Colonic mucosa (tissue), 4 donors: ENCODE measurements at places on chromosomes 5 and 9. TPM values are rescaled to one million over a fixed set of nuclear protein-coding genes. Genes with fewer than 3 reads are reported as not detected.

Gene SLC1A1
- 9.1 TPM for total RNA-seq

GRCh38 chr5:143244000-143244736 lies 159.3 kb downstream of the NR3C1 start:
- peak; percentile 37 for DNase-seq

DNA sequence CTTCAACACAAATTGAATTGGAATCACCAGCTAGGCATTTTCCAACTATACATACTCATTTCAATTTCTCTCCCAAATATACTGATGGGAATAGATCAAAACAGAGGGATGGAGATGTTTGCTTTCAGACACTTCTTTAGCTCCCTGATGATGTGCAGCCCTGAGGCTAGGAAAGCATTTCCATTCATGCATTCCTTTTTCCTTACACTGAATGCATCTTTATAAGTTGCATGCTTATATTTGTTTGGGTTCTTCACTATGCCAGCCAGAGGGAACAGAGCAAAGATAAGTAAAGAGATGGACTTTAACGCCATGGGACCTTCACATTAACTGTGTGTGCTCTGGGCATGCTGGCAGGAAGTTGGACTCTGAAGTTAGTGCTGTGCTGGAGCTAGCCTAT lies 696.5 kb upstream of the CDH9 start:
- DNase-seq = no peak

- no peak for DNase-seq
Observed at GRCh38 chr9:114798101-114798500, 7.7 kb downstream of the TNFSF15 start.

DNA sequence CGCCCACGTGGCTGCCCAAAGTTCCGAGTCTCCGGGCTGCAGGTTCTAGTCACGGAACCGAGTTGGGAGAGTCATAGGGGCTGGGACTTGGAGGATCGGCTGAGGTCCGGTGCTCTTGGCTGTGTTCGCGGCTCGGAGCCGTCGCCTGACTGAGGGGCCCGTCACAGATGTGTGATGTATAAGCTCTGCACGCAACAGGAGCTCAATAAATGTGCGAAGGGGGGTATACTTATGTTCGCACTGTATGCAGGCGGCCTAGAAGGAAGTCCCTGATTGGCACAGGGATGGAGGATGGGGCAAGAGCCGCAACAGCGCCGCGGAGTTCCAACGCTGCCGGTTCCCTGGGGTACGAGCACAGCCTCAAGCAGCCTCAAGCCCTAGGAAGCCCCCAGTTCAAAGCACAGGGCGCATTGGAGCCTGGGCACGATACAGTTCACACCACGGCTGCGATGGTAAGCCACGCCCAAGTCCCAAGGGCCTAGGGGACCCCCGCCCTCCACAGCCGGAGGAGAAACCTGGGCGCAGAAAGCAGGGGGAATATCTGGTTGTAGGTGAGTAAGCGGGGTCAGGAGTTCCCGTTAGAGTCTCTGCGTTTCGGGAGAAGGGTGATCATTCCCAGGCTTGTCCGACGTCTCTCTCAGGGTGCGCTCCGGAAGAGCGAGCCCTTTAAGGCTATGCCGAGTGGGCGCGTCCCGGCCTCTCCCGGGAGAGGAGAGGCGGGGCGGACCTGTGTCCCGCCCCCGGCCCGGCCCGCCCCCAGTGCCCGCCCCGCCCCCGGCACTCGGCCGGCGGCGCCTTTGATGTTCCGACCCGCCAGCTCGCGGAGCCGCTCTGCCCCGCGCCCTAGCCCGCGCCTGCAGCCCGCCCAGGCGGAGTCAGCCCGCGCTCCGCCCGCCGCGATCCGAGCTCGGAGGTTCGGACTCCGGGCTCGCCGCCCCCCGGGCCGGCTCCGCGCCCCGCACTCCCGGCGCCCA lies at the start of gene TCF7:
TSS of gene TCF7 (plus strand) at position 780 of the 974 bp plus-strand sequence. CDS start 226 bp downstream, outside the sequence.
- DNase-seq = peak; percentile 78

DNA sequence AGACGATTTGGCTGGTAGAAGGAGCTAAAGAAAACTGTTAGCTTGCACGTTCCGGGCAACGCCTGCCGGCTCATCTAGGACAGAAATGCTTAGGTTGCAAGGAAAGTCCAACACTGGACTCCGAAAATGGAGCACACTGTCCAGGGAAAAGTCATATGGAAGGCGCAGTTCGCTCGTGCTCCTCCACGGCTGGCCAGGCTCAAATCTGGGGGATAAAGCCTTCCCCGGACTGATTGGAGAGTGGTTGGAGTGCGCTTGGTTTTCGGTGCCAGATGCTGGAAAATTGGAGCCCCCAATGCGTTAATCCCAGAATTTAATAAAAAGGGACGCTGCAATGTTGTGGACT lies 955 bp downstream of the CDH6 start:
- DNase-seq = no peak

GRCh38 chr9:72462340-72462739 lies 59.1 kb upstream of the TMC1 start:
- DNase-seq = no peak

- no peak for DNase-seq
Observed at GRCh38 chr9:113922160-113922559, 46.1 kb downstream of the ZNF618 start.
